ENCODE measurements at places on chromosomes 6 and 20. TPM values are rescaled to one million over a fixed set of nuclear protein-coding genes. Genes with fewer than 3 reads are reported as not detected.

Gene MRAP2
- total RNA-seq, result 2.7 TPM

Gene SLC52A3
- 0.25 TPM for total RNA-seq

Gene RAET1E
- not detected for total RNA-seq

Gene OTOR
- total RNA-seq, result not detected

Gene KIF16B
- 12.8 TPM for total RNA-seq

Gene DAAM2
- 15.2 TPM for total RNA-seq

Gene COL11A2
- total RNA-seq, result 14.2 TPM

Gene SALL4
- 20.5 TPM for total RNA-seq

Gene MATN4
- total RNA-seq, result not detected

Gene POLR1C
- 39.5 TPM for total RNA-seq

Gene IGF2R
- 112 TPM for total RNA-seq

Gene PAQR8
- 9.7 TPM for total RNA-seq

Gene PARD6B
- total RNA-seq, result 52.2 TPM

Gene CAPN11
- not detected for total RNA-seq

Gene SLC35D3
- total RNA-seq, result 0.13 TPM

Gene LKAAEAR1
- not detected for total RNA-seq

Gene TFAP2B
- total RNA-seq, result 5.0 TPM

Gene HMGN4
- 60.5 TPM for total RNA-seq

Gene RHAG
- not detected for total RNA-seq
